Forelimb muscle (tissue), 1 donor: ENCODE measurements at places on chromosomes 6 and 20. TPM values are rescaled to one million over a fixed set of nuclear protein-coding genes. Genes with fewer than 3 reads are reported as not detected.

The SMLR1 gene
- polyA plus RNA-seq, result 0.10 TPM

The SPDEF gene
- 0.14 TPM for polyA plus RNA-seq

The AMD1 gene
- polyA plus RNA-seq, result 49.1 TPM

GRCh38 chr20:13817342-13817741 lies 32.5 kb downstream of the NDUFAF5 start:
- DNase-seq, result no peak

DNA sequence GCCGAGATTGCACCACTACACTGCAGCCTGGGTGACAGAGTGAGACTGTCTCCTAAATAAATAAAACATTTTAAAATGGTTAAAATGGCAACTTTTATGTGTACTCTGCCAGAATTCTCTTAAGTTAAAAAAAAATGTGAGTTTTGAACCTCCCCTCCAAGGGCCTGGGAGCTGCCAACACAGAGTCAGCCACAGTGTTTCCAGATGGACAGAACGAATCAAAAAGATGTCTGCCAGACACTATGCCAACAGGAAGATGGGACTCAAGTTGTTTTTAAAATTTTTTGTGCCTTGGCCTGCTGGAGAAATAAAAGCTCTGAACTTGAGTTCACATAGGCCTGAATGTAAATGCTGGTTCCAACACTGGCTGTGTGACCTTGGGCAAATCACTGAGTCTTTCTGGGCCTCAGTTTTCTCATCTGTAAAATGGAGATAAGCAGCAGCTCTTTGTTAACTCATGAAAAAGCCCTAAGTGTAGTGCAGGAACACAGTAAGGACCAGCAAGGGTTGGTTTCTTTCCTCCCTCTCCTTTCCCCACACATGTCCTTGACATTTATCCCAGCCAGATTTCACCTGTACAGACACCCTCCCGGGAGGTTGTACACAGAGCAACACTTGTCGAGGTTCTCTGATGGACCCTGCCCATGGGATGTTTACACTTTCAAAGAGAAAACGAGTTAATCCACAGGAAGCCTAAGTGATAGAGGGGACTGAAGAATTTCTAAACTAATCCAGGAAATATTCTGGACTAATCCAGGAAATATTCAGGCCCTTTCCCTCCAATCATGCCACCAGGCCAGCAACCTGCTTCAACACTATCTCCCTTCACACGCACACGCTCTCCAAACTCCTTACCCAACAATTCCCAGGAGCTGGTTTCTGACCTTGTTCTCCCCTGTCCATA lies 35.0 kb downstream of the MRPL14 start:
- no peak for DNase-seq

DNA sequence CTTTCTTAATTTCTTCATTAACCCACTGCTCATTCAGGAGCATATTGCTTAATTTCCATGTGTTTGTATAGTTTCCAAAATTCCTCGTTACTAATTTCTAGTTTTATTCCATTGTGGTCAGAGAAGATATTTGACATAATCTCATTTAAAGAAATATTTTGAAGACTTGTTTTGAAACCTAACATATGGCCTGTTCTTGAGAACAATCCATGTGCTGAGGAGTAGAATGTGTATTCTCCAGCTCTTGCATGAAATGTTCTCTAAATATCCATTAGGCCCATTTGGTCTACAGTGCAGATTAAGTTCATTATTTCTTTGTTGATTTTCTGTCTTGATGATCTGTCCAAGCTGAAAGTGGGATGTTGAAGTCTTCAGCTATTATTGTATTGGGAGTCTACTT lies 251.7 kb downstream of the ALDH8A1 start:
- no peak for DNase-seq

DNA sequence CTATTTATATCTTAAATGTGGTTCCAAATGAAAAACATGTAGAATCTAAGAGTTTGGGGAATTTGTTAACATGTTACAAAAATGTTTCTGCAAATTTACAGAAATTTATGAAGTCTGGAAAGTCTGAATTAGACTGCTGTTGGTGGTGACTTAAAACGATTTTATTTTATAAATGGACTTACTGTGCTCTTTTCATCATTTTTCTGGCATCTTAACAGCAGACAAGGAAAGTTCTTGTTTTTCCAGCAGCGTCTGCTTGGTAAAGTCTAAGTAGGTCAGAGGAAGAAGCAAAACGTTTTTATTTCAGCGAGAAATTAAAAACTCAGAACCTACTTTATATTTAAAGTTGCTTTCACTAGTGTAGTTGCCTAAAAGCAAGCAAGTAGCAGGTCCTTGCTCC lies 48.6 kb upstream of the COL9A1 start:
- no peak for DNase-seq

GRCh38 chr6:155561257-155561965 lies 105.8 kb upstream of the NOX3 start:
- peak; percentile 9 for DNase-seq

- no peak for DNase-seq
Measured at GRCh38 chr6:15715851-15716250, 53.0 kb upstream of the DTNBP1 start.

GRCh38 chr20:5118220-5119142 lies 1.3 kb downstream of the PCNA start:
- no peak for DNase-seq

The ROMO1 gene
- polyA plus RNA-seq, result 78.5 TPM

DNA sequence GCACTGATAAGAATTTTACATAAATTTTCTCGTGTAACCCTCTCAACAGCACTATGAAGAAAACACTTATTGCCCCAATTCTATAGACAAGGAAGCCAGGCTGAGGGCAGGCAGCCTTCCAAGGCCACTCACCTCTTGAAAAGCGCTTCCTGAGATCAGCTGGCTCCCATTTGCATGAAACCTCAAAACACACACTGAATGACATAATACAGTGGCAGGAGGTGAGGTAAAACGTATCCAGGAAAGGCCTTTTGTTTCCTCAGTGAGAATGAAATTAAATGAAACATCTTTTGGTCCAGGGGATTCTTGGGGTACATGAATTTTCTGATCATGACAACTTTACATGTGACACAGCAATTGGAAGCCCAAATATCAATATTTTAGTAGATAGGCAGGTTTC lies 112.5 kb downstream of the WDR27 start:
- no peak for DNase-seq

DNA sequence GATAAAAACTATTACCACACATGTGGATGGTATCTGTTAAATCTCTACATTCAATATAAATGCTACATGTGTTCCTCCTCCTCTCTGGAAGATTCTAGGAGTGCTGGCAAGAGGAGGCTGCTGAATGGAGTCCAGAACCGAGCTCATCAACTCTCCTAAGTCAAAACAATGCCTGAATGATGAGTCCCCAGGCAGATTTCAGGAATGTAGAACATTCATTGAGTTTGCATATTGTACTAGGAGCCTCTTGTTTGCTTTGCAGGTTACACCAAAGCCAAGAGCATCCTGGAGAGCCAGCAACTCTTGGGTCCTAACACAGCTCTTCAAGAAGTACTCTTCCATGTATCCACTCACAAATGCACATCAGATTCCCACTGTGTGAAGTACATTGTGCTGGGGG lies 117.6 kb upstream of the UST start:
- DNase-seq, result peak; percentile 83

GRCh38 chr6:162733489-162733888 lies 5.7 kb downstream of the PACRG start:
- DNase-seq, result no peak

GRCh38 chr6:31558631-31559500 lies 11.5 kb downstream of the NFKBIL1 start:
- DNase-seq, result no peak

GRCh38 chr20:60591172-60591799 lies 633.1 kb downstream of the CDH26 start:
- DNase-seq, result no peak

DNA sequence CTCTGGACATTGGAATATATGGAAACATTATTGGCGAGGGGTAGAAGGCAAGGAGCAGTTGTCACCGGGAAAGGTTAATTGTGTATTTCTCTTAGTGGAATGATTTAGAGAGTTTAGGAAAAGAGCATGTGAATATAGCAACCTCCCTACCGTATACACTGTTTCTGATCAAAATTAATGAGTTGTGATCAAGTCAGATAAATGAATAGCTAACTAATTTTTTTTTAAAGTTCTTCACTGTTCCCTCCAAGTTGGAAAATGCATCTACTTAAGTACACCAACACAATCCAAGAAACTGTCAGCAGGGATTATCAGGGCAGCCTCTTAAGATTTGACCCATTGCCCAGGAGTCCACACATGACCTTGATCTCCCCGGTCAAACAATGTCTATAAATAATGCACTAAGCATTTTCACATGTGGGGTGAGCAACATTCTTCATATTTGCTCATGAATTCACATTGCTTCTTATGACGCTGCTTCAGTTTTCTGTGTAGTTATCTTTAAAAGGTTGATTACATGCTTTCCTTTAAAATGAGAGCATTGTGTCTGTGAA lies 680.8 kb upstream of the NRSN1 start:
- no peak for DNase-seq

The JPH2 gene
- 105 TPM for polyA plus RNA-seq

- no peak for DNase-seq
Measured at GRCh38 chr6:34276881-34277762, 28.3 kb upstream of the SMIM29 start.
